ENCODE measurements at places on chromosomes 6 and 20.

DNA sequence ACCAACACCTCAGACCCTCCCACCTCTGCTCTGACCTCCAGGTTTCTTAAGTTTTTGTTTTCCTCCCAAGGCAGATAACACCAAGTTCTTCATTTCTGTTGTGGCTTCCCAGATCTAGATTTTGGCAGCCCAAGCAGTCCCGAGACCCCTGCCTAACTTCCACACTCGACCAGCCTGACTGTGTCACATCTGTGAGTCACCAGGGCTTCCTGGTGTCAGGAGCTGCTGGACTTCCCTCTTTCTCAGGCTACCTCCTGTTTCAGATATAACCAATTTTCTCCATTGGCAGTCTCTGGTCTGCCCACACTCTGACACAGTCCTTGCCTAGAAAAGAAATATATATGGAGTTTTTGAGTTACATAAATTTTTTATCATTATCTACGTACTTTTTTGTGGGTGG lies 46.1 kb upstream of the CCN6 start:
- DNase-seq, result no peak

DNA sequence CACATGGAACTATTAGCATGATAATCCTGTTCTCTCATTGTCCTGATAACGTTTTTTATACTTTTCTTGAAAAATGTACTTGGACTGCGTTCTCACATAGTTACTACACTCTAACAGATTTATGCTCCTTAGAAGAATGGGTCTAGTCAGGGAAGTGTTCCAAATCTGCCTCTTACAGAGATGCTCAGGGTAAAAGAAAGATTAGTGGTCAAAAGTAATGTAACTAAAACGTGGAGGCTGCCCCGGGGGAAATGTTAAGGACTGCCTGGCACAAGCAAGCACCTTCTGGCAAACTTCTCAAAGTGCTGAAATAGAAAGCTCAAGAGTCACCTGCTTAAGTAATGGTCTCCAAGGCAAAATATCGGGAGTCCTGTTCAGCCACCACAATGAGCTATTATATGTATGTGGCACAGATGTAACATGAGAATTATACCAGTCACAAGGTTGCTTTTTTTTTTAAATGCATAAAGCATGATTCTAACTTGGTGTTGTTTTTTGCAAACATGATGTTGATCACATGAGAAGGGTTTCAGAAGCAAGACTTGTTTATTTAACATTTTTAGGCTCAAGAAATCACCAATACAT lies 244.5 kb upstream of the JARID2 start:
- DNase-seq, result no peak

DNA sequence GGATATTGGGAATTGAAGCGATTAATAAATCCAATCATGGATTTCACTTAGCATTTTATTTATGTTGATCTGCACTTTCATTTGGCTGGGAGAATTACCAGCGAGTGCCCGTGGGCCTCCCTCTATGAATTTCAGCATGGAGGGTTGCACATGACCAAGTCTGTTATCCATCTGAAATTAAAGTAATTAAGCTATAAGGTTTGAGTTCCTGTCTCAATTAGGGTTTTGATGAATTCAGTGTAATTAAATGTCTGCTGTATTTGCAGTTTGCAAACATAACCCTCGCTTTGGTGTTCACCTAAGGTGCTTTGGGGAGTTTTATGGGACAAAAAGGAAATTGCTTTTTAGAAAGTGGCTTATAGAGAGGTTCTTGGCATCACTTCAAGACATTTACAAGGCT lies 169.8 kb upstream of the RIN2 start:
- no peak for DNase-seq

DNA sequence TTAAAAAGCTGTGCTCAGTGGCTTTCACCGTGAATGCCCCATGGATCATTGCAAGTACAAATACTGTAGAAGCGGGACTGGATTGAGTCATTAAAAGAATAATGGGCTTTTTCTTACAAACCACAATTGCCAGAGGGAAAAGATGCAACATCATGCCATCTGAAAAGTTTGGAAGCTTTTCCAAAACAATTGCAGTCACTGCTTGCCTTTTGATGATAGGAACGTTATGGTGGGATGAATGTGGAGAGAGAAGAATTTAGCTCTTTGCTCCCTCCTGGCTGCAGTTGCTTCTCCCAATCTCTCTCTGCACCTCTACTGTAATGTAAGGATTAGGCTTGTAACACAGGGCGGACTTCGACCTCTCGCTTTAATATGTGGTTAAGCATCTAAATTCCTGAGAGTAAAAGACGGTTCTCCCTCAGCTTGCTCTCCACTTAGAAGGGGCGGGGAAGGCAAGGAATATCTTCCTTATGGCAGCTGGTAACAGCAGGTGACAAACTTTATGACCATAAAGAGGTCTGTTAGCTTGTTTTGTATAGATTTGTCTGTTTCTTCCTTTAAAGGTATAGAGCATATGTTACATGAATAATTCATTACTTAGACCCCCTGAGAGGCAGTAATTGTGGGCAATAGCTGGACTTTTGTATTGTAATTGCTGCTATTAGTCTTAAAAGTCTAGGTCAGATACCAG lies 376.1 kb downstream of the UTRN start:
- DNase-seq, result no peak

GRCh38 chr6:4772750-4773149 lies 3.5 kb upstream of the CDYL start:
- DNase-seq, result no peak

DNA sequence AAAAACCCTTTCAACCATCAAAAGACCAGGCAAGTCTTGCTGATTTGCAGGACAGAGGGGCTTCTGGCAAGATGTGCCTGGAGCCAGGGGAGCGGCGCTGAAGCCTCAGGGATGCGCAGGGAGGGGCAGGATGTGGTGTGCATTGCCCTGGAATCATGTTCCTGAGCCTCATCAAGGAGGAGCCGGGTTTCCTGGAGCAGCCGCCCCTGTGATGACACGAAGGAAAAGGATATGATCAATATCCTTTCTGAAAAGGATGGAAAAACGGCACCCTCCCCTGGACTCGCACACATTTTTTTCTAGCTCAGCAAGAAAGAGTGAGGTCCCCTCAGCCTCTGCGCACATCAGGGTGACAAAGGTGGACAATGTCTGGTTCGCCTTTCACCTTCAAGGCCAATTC lies 173.1 kb upstream of the SSTR4 start:
- DNase-seq, result no peak

- DNase-seq, result no peak
These were observed 7.8 kb upstream of the MRS2 start for GRCh38 chr6:24394780-24395437.

- no peak for DNase-seq
These were observed 66.8 kb downstream of the PPP1R3G start for GRCh38 chr6:5151955-5152401.

- DNase-seq, result no peak
These were observed 38.3 kb downstream of the BCL2L1 start for GRCh38 chr20:31684153-31685015.

DNA sequence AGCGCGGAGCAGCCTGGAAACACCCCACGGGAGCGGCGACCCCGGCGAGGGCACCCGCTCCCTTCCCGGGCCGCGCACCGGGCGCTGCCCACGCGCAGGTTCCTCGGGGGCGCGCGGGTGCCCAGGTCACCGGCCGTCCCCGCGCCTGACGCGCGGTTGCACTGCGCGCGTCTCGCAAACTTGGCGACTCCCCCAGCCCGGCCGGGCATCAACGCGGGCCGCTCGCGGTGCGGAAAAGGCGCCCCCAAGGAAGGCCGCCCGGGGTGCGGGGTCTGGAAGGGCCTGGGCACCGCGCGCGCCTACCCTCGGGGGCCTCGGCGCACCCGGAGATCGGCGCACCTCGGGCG lies 555 bp upstream of the ZBTB46 start:
- no peak for DNase-seq

DNA sequence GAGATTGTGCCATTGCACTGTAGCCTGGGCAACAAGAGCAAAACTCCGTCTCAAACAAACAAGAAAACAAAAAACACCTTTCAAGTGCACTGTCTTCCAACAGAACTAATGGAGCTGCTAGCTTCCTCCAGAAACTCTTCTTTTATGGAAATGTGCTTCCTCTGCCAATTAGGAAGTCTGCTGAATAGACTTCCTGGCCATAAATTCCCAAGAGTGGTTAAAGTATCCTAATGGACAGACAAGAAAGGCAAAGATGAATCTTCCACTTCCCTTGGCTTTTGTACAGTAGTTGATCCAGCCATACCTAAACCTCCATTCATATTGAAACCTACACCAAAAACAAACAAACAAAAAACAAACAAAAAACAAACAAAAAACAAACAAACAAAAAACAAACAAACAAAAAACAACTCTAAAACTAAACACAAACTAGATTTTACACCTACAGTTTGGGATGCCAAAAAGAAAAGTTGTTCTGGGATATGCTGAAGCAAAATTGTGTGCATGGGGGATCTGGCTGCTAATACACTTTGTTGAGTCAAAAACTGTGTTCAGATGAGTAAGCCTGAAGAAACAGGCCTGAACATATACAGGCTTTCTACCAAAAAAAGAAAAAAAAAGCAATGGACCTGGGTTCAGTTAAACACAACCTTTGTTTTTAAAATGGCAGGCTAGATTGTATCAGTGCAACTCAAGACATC lies 59.8 kb upstream of the CARMIL1 start:
- no peak for DNase-seq

- no peak for DNase-seq
These were observed 22.5 kb upstream of the MMS22L start for GRCh38 chr6:97305414-97306066.

DNA sequence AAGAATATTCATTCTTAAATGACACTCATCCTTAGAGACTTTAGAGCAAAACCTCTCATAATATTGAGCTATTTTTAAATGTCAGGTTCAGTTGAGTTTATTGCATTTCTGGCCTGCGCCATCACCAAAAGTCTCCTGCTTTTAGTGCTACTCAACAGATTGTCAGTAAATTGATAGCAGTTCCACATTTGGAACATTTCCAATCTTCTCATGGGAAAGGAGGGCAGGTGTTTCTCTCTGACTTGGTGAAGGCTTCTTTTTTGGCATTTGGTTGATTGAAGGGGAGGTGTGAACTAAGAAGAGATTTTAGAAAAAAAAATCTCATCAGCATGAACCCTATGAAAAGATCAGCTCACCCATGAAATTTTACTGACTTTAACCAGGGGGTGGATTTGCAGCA lies 125.9 kb upstream of the INSM1 start:
- no peak for DNase-seq

DNA sequence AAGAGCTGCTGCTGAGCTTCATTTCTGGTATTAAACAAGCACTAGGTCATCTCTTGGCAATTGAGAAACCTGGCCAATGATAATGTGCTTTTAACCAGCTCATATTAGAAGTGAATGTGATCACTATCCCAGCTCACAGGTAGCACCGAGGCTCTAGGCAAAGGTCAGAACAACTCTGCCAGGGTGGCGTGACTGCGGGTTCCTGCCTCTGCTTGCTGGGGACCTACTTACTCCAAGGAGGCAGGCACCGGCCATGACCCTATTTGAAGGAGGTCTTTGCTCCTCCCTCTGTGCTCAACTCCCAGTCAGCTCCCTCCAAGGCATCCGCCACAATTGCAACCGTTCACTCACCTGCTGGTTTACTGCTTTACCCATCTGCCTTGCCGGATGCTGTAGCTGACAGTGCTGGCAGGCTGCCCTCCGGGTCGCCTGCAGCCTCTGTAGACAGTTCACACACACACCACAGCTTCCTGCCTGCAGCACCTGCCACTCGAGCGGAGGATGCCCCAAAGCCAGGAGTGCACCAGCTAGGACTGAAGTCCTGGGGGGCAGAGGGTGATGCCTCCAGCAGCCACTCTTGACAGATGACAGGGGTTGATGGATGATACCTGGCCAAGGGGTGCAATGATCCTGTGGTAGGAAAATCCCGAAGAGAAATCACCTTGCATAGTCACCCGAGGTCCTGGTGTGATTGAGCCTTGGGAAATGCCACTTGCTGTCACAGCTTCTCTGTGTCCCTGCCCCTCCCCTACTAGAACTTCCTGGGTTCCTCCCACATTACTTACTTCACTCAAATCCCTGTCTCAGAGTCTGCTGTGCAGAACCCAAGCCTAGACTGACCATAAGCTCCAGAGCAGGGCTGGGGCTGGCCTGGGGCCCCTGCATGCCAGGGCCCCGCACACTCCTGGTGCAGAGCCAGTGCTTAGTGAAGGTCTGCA lies 8.8 kb upstream of the VSX1 start:
- DNase-seq, result peak; percentile 42

GRCh38 chr20:45523821-45524220 lies 8.4 kb upstream of the SPINT3 start:
- no peak for DNase-seq

- DNase-seq, result no peak
These were observed 65.5 kb downstream of the VIP start for GRCh38 chr6:152816055-152816454.

DNA sequence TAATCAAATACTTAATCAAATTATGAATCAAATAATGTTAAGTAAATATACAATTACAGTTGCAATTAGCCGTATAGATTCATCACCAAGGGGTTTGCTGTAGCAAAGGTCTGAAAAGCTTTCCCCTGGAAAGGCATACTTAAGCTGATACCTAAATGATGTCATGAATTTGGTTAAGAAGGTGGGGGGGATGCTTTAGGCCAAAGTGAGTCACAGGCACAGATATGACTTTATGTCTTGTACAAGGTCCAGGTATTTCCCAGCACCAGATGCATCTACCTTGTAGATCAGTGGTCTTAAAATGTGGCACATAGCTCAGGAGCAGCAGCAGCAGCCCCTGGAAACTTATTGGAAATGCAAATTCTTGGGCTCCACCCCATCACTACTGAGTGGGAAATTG lies 557.3 kb upstream of the CDH4 start:
- DNase-seq, result no peak

DNA sequence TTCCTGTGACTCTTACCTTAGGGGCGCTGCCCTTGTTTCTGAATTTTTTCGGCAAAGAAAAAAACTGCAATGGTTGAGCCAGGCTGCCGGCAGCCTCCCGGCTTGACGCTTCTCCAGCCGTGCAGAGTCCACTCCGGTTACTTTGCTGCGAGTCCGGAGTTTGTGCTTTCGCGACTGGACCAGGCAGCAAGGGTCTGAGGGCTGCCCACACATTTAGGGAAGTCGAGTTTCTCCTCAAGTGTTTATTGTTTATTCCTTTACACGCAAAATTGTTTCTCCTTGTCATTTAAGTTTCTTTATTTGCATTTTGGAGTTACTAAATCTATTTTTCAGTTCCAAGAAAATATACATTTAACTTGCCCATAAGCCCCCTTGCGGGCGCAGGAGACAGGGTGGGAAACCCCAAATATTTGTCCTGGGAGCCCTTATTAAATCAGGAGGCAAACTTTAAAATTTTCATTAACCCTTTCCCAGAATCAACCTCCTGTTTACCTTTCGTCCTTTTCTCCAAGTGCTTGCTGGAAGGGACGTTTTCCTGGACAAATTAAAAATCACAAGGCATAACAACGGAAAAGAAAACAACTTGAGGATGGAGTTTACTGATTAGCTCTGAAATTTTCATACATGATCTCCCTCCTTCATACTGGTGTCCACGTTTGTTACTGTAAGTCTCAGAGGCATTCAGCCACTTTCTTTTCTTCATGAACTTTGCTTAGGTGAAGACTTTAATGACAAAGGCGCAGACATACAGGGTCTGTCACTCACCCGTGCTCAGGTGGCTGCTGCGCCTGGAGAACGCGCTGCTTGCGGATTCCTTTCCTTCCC lies 1.7 kb upstream of the PDE10A start:
- DNase-seq, result no peak

DNA sequence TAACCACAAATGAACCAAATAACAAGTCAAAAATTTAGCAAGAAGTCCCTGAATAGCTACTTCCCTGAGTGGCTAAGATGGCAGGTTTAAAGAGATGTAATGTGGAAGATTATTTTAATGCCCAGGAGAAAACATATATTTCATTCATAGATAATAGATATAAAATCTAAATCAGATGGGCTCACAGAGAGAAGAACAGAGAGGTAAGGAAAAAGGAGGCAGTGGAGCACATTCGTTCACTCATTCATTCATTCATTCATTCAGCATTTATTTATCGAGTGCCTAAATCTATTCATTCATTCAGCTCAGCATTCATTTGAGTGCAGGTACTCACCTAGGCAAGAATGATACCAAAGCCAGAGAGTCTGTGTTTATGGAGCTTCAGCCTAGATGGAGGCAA lies 32.1 kb upstream of the IYD start:
- DNase-seq, result no peak
